ENCODE measurements at places on chromosomes 6 and 20. TPM values are rescaled to one million over a fixed set of nuclear protein-coding genes. Genes with fewer than 3 reads are reported as not detected.

RSPO3 gene
- 2.2 TPM for total RNA-seq

CST5 gene
- total RNA-seq, result not detected

C6orf141 gene
- 10.0 TPM for total RNA-seq

FAM217A gene
- total RNA-seq, result not detected

PGBD1 gene
- 3.2 TPM for total RNA-seq

ANKRD66 gene
- not detected for total RNA-seq

HTR1B gene
- total RNA-seq, result not detected

EMILIN3 gene
- total RNA-seq, result 1.5 TPM

PRRT1 gene
- 2.4 TPM for total RNA-seq

NKAIN2 gene
- not detected for total RNA-seq

ADTRP gene
- 172 TPM for total RNA-seq

DEFB132 gene
- not detected for total RNA-seq

FOXC1 gene
- 0.79 TPM for total RNA-seq

TLDC2 gene
- 23.2 TPM for total RNA-seq

ADGRG6 gene
- total RNA-seq, result 18.3 TPM

ANKRD6 gene
- 2.7 TPM for total RNA-seq

GTSF1L gene
- not detected for total RNA-seq

TSHZ2 gene
- total RNA-seq, result 12.9 TPM
